ENCODE measurements at places on chromosomes 7 and 10.

- no peak for DNase-seq
Measured at GRCh38 chr7:158617737-158618128, 30.1 kb upstream of the PTPRN2 start.

DNA sequence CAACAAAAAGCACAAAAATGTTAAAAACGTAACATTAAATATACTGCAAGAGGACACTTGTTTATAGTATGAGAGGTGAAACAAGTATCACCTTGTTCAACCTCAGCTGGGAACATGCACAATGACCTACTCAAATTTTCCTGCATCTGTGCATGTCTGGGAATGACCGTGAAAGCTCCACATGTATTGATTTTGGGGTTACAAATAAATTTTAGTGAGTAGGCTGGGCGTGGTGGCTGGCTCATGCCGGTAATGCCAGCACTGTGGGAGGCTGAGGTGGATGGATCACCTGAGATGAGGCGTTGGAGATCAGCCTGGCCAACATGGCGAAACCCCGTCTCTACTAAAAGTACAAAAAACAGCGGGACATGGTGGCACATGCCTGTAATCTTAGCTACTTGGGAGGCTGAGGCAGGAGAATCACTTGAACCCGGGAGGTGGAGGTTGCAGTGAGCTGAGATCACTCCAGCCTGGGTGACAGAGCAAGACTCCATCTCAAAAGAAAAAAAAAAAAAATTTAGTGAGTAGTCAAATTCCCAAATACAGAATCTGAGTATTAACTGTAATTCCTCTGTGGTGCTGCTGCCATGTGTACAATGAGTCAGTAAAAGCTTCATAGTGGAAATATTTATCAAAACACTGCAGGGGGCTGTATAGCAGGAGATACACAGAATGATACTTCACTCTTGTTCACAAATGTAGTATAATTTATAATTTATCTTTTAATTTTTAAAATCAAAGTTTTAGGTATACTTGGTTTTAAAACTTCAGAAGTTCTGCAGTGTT is 41.1 kb downstream of the SUGCT start:
- DNase-seq = no peak

GRCh38 chr10:12727832-12728215 is 273.7 kb downstream of the CCDC3 start:
- DNase-seq = no peak

GRCh38 chr10:3622845-3623621 is 162.0 kb downstream of the KLF6 start:
- peak; percentile 39 for DNase-seq

DNA sequence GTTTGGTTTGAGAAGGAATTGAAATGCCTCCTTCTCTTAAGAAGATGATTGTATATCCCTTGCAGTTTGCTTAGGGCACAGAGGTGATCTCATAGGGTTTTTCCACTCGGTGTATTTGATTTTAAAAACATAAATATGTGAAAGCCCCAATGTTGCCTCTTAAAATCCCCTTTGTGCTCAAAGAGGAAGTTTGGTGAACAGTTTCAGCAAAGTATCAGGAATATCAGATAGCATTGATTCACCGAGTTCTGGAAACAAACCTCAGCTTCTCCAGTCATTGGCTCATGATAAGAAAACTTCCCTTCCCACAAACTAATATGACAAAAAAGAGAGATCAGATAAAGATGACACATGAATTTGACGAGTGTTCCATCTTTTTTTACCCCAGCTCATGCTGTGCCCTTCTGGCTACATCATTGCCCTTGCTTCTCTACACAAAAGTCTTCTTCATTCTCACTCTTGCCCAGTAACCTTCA is 20.1 kb upstream of the SMNDC1 start:
- DNase-seq = no peak

DNA sequence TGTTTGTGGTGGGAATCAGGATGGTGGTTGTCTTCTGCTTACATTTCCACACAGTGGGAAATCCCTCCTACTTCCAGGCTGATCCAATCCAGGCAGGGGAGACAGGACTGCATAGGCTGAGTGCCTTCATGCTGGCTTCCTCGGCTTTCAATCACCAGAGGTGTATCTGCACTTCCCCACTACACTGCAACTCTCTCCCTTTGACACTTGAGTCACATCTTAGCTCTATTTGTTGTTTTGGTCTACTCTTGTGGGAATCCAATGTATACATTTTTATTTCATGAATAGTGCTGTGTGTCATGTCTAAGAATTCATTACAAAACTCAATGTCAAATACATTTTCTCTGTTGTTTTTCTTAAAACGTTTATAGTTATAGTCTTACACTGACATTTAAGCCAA is 735.6 kb downstream of the XPNPEP1 start:
- DNase-seq = no peak

DNA sequence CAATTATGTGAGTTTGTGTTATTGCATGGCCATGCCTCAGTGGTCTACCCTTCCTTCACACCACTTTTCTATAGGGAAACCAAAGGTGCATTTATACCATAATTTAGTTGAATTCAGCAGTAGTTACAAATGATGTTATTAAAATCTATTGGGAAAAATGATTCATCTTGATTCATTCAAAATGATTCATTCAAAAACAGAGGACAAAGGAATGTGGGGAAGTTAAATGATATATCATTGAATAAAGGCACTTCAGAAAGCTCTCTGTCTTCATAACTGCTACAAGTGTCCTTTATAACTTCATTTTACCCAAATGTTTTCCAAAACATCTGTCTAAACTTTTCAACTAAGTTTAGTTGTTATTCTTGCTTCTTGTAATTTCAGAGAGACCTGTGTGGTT is 722.9 kb downstream of the GRM8 start:
- no peak for DNase-seq

DNA sequence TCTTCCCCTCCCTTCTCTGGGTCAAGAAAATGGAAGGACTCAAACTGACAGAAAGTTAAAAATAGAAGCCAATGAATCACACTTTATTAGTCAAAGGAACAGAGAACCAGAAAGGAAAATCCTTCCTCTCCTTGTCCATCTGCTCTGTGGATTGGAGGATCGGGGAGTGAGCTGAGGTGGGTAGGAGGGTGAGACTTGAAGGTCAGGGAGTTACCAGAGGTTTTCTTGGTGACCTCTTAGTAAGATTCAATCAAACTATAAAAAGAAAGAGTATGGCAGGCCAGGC is 12.2 kb downstream of the TLX1 start:
- no peak for DNase-seq

DNA sequence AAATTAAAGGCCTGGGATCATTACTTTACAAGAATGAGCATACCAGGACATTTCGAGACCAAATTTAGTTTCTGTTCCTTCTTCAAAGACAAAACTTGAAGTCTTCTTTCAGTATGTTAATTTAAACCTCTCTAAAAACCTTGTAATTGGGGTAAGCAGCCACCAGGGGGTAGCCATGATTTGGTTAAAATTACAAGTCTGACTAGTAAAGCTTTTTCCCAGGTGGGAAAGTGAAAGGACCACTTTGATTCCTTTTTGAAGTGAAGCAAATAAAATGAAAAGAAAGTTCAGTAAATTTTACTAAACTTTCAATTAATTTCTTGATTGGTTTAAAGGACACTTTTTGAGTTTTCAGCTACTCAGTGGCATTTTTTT is 294.3 kb downstream of the BBS9 start:
- no peak for DNase-seq

DNA sequence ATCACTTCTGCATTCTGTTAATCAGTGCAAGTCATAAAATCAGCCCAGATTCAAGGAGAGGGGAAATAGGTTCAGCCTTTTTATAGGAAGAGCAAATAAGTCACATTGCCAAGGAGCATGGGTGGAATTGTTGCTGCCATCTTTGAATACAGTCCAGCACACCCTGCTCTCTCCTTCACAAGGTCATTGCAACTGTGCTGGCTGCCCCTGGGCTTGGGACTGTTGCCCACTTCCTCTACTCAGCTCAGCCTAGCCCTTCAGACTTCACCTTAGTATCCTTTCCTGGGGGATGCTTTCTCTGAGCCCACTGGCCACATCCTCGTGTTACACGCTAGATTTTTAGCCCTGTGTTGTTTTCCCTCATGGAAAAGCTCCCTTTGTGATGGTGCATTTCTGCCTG is 527.7 kb downstream of the GALNT17 start:
- DNase-seq = no peak
